NB4 (cell line): ENCODE measurements at places on chromosomes 12 and 14.
A peak's percentile ranks its signal among the peaks of the same experiment; 100 is the strongest.

DNA sequence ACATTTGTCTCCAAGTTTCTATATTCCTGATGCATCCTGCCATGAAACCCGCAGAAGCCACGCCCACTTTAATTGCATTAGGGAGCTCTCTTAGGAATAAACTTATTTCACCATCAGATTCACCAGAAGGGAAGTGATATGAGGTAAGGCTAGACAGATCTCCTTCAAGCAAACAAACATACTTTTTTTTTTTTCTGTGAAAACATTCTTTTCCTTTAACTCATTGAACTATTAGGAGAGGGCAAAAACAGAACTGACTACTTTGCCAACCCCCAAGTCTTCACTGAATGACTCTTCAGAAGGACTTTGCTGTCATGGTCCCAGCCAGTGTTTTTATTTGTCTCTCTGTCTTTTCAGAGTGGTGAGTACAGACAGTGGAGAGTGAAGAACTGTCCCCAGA lies 48.4 kb downstream of the GTF2A1 start:
- DNase-seq, result no peak

DNA sequence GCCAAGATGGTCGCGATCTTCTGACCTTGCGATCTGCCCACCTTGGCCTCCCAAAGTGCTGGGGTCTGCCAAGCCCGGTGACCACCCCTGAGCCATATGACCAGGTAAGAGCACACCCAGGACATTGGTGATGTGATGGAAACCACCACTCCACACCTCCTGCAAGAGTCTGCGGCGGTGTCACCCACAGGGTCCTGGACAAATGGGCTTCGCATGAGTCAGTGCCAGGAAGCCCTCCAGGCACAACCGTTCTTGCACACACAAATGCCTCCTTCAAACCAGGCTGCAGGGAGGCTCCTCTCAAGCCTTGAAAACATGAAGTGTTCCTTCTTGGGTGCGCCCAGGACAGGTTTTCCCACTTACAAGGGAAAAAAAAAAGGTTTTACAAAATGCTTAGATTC lies 16.6 kb downstream of the PITPNM2 start:
- no peak for DNase-seq

- no peak for DNase-seq
Measured at GRCh38 chr12:95443459-95443858, 30.5 kb upstream of the METAP2 start.

- DNase-seq, result no peak
Measured at GRCh38 chr12:130444061-130444460, 106.4 kb downstream of the PIWIL1 start.

- DNase-seq, result no peak
Measured at GRCh38 chr14:52844262-52845060, 53.1 kb upstream of the GNPNAT1 start.

- no peak for DNase-seq
Measured at GRCh38 chr12:113684053-113684907, 212.6 kb upstream of the LHX5 start.

DNA sequence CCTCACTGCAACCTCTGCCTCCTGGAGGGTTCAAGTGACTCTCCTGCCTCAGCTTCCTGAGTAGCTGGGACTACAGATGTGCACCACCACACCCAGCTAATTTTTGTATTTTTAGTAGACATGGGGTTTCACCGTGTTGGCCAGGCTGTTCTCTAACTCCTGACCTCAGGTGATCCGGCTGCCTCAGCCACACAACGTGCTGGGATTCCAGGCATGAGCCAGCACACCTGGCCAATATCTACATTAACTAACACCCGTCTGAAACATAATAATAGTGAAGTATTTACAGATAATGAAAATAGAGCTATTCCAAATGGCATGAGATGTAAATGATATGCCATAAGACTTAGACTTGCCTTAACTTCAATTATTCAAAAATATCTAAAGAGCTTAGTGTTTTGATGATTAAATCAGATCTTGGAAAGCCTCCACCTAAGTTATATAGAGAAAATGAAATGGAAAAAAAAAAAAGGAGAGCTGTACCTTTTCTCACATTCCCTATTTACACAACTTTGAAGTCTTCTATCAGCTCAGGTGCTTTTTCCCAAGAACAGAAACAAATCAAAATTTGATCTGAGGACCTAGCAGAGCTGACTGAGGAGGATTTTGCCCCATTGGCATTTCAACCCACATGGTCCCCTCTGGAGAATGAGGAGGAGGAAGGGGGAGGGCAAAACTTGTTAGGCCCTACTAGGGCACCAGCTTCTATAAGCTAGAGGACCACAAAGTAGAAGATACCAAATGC lies 309.2 kb downstream of the PRKD1 start:
- no peak for DNase-seq

GRCh38 chr12:52081263-52081733 lies 1.8 kb downstream of the SMIM41 start:
- DNase-seq, result peak; percentile 78

- no peak for DNase-seq
Measured at GRCh38 chr12:57637364-57637763, 4.4 kb upstream of the B4GALNT1 start.

DNA sequence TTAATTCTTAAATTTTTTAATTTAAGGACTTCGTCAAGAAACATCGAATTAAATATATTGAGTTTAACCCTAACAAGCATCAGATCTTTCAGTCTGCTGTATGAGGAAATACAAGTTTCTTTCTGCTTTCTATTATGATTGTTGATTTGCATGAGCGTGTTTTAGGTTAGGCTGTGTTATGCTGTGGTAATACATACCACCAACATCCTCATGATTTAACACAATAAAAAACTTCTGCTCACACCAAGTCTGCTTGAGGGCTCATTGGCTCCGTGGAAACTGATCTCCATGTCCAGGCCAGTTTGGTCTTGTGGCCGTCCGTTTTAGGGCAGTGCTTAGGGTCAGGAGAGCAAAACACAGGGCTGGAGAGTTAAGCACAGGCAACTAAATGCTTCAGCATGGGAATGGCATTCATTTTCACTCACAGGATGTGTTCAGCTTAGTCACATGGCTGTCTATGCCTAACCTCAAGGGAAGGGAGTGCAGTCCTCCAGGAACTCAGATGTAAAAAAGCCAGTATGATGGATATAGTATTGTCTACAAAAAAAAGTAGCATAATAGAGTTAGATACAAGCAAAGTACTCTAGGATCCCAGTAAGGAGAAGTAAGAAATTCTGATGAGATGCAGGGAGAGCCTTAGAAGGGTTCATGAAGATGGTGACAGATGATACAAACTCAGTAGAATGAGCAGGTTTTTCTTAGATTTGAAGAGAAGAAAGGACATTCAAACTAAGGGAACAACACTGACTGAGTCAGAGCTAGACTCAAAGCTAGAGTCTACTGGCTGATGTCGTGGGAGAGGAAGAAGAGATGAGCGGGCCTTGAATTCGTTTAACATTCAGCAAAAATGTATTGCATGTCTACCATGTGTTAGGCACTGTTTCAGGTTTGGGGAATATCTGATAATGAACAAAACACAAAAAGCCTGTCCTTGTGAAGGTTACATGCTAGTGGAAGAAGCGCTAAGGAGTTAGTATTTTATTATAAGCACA lies 16.3 kb downstream of the MARK3 start:
- peak; percentile 35 for DNase-seq

DNA sequence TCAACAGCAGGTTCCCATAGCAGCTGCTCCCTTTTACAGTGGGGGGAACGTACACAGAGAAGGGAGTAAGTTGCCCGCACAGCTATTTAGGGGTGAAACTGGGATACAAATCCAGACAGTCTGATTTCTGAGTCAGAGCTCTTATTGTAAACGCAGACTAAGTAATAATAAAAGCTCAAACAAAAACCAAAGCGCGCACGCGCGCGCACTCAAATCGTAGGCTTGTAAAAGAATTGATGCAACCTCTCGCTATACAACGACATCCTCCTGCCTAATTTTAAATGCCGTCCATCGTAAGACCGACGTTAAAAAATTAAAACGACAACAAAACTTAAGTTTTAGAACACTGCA lies 747 bp upstream of the DACT1 start:
- DNase-seq, result peak; percentile 29

GRCh38 chr14:36254020-36254624 lies 66.3 kb downstream of the MBIP start:
- no peak for DNase-seq

DNA sequence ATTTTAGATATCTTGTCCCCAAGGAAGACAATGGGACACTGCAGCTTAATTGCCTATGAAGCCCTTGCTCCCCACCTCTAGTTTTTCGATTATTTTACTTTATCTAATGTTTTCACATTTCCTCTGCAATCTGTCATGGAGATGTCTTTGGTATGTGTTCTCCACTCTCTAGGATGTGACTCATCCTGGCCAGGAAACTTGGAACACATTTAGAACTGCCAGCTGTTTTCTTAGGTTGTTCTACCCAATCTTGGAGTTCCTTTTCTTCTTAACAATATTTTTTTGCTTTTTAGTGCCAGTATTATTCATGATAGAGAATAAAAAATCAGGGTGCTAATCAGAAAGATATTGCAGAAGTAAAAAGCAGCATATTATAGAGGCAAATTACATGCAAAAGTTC lies 101.7 kb upstream of the CLEC14A start:
- no peak for DNase-seq

GRCh38 chr12:43015090-43015737 lies 425.7 kb upstream of the PRICKLE1 start:
- no peak for DNase-seq

GRCh38 chr14:95953111-95953724 lies 76.6 kb downstream of the TUNAR start:
- DNase-seq, result peak; percentile 10

DNA sequence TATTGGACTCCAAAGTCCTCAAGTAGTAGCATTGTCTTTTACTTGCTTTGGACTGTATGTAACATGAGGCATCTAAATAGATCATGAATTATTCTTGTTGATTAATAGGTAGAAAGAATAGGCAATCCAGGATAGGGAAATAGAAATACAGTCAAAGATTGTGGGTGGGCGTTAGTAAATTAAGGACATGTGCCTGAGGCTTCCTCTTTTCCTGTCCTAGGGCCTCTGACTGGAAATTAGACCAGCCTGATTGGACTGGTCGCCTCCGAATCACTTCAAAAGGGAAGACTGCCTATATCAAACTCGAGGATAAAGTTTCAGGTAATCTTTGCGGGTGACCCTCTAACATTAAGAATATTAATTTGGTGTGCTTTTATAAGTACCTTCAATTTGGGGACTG lies 7.6 kb downstream of the NECAP1 start:
- peak; percentile 13 for DNase-seq

GRCh38 chr12:3913278-3913677 lies 40.1 kb upstream of the PARP11 start:
- DNase-seq, result no peak

DNA sequence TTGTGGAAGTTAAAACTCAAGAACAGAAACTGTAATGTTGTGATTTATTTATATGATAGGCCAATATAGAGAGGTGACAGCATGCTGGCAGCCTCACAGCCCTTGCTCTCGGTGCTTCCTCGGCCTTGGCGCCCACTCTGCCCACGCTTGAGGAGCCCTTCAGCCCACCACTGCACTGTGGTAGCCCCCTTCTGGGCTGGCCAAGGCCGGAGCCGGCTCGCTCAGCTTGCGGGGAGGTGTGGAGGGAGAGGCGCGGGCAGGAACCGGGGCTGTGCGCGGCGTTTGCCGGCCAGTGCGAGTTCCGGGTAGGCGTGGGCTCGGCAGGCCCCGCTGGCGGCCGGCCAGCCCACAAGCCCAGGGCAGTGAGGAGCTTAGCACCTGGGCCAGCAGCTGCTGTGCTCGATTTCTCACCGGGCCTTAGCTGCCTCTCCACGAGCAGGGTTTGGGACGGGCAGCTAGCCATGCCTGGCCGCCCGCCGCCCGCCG lies 65.8 kb upstream of the SLC8A3 start:
- DNase-seq, result peak; percentile 11

DNA sequence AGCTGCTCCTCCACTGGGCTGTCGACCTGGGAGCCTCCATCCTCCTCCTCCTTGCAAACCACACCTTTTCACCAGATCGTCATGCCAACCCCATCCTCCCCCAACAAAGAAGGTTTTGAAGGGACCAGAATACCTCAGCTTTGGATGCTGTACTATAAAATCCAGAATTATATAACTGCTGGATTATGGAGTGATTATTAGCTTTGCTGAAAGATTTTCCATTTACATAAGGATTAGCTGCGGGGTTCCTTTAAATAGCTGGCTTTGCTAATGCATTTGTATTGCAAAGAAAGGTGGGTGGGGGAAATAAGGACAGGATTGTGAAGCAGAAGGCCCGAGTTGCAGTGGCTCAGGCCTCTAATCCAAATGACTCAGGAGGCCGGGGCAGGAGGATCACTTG lies 36.6 kb downstream of the ESRRB start:
- DNase-seq, result no peak

DNA sequence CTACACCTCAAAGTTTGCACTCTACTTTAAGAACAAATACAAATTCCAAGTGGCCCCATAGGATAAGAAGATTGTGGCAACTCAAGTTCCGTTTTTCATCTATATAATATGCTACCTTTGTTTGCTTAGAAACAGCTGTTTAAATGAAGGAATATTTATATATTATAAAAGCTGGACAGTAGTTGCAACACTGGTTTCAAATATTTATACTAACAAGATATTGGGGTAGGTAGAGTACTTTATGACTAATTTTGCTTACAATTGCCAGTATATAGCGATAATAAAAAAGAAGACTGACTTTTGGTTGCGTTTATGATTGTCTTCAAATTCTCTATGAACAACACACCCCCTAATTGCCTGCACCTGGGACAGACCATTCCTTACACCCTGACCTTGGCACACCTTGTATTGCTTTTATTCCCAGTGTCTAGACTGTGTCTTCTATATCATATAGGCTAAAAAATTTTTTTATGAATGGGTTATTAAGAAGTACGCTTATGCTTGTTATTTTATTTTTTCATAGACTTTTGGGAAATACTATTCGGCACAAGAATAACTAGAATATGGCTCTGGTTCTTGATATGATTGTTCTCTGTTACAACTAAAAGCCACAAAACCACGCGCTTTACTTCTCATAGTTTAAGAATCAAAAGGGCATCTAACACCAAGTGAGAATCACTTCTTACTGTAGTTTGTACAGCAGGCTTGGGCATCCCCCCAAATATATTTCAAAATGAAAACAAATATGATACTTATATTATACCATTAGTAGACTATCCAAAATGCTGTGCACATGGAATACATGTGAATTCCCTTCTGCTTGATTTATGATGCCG lies 455.4 kb upstream of the DCN start:
- no peak for DNase-seq

- no peak for DNase-seq
Measured at GRCh38 chr14:91870001-91870400, 2.7 kb upstream of the TC2N start.

DNA sequence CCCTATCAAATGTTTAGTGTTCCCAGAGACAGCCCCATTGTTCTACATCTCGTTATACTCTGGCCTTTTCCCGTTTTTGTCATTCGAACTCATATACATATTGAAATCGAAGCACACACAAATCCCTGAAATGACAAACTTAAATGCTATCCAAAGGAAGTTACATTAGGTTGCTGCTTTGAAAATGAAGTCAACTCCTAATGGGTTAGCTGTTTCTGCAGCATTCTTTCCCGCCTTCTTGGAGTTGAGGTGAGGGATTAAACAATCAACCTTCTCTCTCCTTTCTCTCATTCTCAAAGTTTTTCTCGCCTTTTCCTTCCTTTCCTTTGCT lies 642 bp upstream of the PHC1 start:
- DNase-seq, result peak; percentile 5

GRCh38 chr14:39113685-39114072 lies 444 bp upstream of the GEMIN2 start:
- no peak for DNase-seq

- DNase-seq, result no peak
Measured at GRCh38 chr12:59761542-59761941, 165.7 kb downstream of the SLC16A7 start.

GRCh38 chr14:30389877-30390385 lies 169.0 kb upstream of the G2E3 start:
- DNase-seq, result no peak
